ENCODE measurements at places on chromosomes 11 and 22.

DNA sequence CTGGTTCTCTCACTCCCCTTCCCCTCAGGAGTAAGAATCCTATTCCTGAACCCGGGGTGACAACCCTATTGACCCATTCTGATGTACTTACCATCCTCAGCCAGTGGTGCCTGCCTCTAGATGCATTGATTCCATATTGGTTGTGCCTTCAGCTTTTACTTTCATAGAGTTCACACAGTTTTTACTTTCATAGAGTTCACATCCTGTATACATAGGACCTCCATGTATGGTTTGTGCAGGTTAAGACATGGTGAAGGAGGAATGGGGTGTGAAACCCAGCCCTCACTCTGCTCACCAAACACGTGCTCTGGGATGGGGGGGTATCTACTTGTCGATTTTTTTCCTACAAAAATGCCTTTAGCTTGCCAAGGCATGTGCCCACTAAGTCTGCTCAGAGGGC, 105.6 kb upstream of the TBCEL start:
- H3K36me3 ChIP-seq, result no peaks in the 10 kb centered on the region
- no peak for DNase-seq
- no peak overlapping the region for H3K4me3 ChIP-seq
- H3K4me1 ChIP-seq, result peaks cover 2% of the 10 kb centered on the region

DNA sequence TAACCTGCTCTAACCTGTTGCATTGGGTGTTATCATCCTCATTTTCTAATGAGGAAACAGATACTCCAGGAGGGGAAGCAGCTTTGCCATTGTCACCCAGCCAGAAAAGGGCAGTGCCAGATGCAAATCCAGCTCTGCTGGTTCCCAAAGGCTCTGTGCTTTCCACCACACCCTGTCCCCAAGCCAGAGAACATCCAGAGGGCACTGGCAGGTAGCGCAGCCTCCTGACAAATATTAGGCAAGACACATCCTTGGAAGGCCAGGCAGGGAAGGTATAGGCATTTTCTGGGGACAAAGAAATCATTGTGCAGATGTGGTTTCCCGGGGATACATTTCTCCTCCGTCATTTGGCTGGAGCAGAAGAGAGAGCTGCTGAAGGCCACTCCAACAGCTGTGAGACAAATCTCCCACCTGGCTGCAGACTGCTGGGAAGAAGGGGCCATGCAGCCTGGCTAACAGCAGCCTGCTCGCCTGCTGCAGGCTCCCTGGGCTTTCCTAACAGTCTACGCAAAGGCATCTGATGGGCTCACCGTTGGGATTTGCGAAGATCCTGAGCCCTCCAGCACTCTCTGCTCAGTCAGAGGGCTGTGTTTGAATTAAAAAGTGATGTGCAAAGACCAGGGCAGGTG, 93.9 kb upstream of the PITPNB start:
- peaks cover 5% of the 10 kb centered on the region for H3K36me3 ChIP-seq
- no peak overlapping the region for H3K4me3 ChIP-seq
- peaks cover 29% of the 10 kb centered on the region for H3K4me1 ChIP-seq
- no peak overlapping the region for H3K27ac ChIP-seq
- H3K27me3 ChIP-seq, result no peaks in the 10 kb centered on the region

- no peaks in the 10 kb centered on the region for H3K27me3 ChIP-seq
- no peak for DNase-seq
- peaks cover 18% of the 10 kb centered on the region for H3K4me1 ChIP-seq
- H3K36me3 ChIP-seq, result no peaks in the 10 kb centered on the region
- H3K27ac ChIP-seq, result no peak overlapping the region
Measured at GRCh38 chr11:130523609-130524008, 75.2 kb downstream of the ADAMTS15 start.

GRCh38 chr11:133491680-133492383, 40.5 kb downstream of the OPCML start:
- no peaks in the 10 kb centered on the region for H3K36me3 ChIP-seq
- H3K4me1 ChIP-seq, result no peaks in the 10 kb centered on the region
- no peak overlapping the region for H3K4me3 ChIP-seq
- H3K27me3 ChIP-seq, result no peaks in the 10 kb centered on the region
- DNase-seq, result no peak

GRCh38 chr11:102831489-102832440, 11.6 kb downstream of the MMP3 start:
- no peak overlapping the region for H3K4me3 ChIP-seq
- peaks cover 3% of the 10 kb centered on the region for H3K4me1 ChIP-seq
- H3K36me3 ChIP-seq, result no peaks in the 10 kb centered on the region
- no peak overlapping the region for H3K27ac ChIP-seq

DNA sequence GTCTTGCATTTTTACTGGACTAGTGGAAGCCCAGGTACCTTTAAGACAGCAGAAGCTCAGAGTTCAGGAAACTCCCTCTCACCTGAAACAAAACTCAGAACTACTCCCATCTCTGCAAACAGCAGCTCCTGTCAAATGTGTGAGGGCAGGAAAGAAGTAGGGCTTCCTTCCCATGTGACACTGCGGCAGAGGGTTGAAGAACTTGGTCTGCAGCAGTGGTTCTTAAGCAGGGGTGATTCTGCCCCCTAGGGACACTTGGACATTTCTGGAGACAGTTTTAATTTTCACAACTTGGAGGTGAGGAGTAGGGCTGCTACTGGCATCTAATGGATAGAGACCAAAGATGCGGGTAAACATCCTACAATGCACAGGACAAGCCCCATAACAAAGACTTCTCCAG, 63.4 kb downstream of the RCN1 start:
- H3K27me3 ChIP-seq, result no peaks in the 10 kb centered on the region
- H3K36me3 ChIP-seq, result no peaks in the 10 kb centered on the region
- H3K4me1 ChIP-seq, result no peaks in the 10 kb centered on the region
- no peak overlapping the region for H3K27ac ChIP-seq

DNA sequence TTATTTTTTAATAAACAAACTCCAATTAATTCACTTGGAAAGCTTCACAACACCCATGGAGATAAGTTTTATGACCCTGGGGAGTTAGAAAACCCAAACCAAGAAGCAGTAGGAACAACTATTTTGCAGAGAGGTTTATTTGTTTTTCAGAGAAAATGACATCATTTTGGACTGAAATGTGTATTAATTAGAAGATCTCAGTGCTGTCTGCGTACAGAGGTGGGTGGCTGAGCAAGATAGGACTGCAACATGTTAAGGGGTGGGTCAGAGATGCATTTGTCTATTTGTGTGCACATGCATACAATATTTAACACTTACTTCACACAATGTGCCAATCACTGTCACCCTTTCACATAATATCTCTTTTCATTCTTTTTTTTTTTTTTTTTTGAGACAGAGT, 1.1 kb downstream of the SCGB1A1 start:
- H3K36me3 ChIP-seq, result no peaks in the 10 kb centered on the region
- H3K27ac ChIP-seq, result no peak overlapping the region
- H3K4me3 ChIP-seq, result no peak overlapping the region
- H3K27me3 ChIP-seq, result peaks cover 28% of the 10 kb centered on the region

GRCh38 chr11:94658888-94659287, 91.7 kb downstream of the PIWIL4 start:
- no peaks in the 10 kb centered on the region for H3K36me3 ChIP-seq
- DNase-seq, result no peak
- no peak overlapping the region for H3K4me3 ChIP-seq
- H3K4me1 ChIP-seq, result peaks cover 4% of the 10 kb centered on the region
- no peak overlapping the region for H3K27ac ChIP-seq
- no peaks in the 10 kb centered on the region for H3K27me3 ChIP-seq

- no peak overlapping the region for H3K27ac ChIP-seq
- no peaks in the 10 kb centered on the region for H3K27me3 ChIP-seq
- no peaks in the 10 kb centered on the region for H3K4me1 ChIP-seq
- peak; percentile 17 for DNase-seq
- H3K36me3 ChIP-seq, result no peaks in the 10 kb centered on the region
Measured at GRCh38 chr11:7278314-7278917, 26.7 kb downstream of the SYT9 start.

DNA sequence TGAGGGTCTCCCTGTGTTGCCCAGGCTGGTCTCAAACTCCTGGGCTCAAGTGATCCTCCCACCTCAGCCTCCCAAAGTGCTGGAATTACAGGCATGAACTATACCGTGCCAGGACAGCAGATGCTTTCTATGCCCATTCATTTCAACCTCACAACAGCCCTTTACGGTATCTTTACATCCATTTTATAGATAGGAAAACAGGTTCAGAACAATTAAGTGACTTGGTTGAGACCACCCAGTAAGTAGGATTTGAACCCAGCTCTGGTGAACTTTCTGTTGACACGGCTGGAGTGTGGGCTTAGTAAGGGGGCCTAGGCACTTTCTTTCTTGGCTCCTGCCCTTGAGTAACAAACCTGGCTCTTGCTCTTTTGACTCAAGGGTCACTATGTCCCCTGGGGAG, 25.7 kb downstream of the TEF start:
- H3K27me3 ChIP-seq, result no peaks in the 10 kb centered on the region
- H3K4me3 ChIP-seq, result no peak overlapping the region
- no peak for DNase-seq

GRCh38 chr11:65786786-65787636, at the start of gene OVOL1:
Gene OVOL1, plus strand, starts transcription at chr11:65787063. Its CDS starts 311 bp downstream, at chr11:65787374.
- no peak within 1 kb of the TSS for H3K4me3 ChIP-seq
- no peak for DNase-seq
- peaks cover 16% of the 10 kb centered on the region for H3K4me1 ChIP-seq
- no peaks in the 10 kb centered on the region for H3K36me3 ChIP-seq
- no peak within 1 kb of the TSS for H3K27ac ChIP-seq
- H3K27me3 ChIP-seq, result peaks cover 60% of the 10 kb centered on the region

- H3K36me3 ChIP-seq, result no peaks in the 10 kb centered on the region
- H3K4me3 ChIP-seq, result no peak overlapping the region
- H3K27me3 ChIP-seq, result no peaks in the 10 kb centered on the region
- DNase-seq, result no peak
- H3K27ac ChIP-seq, result no peak overlapping the region
Measured at GRCh38 chr22:43212434-43212952, 25.6 kb upstream of the TTLL12 start.

DNA sequence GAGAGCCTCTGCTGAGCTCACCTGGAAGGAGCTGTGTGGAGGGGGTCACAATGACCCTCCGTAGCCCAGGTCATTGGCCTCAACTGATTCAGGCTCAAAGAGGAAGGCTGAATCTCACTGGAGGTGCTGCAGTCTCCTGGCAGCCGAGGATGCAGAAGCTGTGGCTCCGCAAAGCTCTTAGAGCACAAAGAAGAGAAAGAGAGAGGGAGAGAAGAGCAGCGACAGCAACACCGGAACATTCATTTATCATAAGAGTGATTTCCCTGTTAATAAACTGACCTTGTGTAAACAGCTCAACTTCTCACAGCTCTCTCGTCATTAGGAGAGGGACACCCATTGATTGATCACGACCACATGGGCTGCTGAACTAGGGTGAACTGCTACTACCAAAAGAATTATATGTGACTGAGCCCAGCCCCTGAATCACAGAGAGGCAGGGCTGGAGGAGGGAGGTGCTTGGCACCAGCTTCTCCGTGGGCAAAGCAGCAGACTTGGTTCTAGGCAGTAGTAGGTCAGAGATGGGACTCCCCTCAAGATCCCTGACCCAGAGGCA, 281.7 kb downstream of the NXPE2 start:
- no peak overlapping the region for H3K27ac ChIP-seq
- peaks cover 5% of the 10 kb centered on the region for H3K4me1 ChIP-seq
- no peak for DNase-seq
- no peaks in the 10 kb centered on the region for H3K27me3 ChIP-seq

GRCh38 chr11:6390718-6391469, 620 bp downstream of the SMPD1 start:
- H3K4me1 ChIP-seq, result peaks cover 10% of the 10 kb centered on the region
- DNase-seq, result no peak
- no peaks in the 10 kb centered on the region for H3K27me3 ChIP-seq
- H3K36me3 ChIP-seq, result peaks cover 5% of the 10 kb centered on the region

DNA sequence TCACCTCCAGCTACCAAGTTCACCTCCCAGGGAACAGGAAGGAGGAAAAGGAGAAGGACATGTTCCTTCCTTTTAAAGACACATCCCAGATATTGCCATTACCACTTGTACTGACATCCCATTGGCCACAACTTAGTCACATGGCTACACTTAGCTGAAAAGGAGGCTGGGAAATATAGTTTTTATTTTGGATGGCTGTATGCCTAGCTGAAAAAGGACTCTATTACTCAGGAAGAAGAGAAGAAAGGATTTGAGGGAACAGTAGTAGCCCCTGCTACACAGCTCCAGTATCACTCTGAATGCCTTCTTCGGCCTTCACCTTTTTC, 2.1 kb upstream of the APOA5 start:
- H3K4me3 ChIP-seq, result no peak overlapping the region
- H3K36me3 ChIP-seq, result no peaks in the 10 kb centered on the region
- no peaks in the 10 kb centered on the region for H3K27me3 ChIP-seq
- H3K27ac ChIP-seq, result no peak overlapping the region

DNA sequence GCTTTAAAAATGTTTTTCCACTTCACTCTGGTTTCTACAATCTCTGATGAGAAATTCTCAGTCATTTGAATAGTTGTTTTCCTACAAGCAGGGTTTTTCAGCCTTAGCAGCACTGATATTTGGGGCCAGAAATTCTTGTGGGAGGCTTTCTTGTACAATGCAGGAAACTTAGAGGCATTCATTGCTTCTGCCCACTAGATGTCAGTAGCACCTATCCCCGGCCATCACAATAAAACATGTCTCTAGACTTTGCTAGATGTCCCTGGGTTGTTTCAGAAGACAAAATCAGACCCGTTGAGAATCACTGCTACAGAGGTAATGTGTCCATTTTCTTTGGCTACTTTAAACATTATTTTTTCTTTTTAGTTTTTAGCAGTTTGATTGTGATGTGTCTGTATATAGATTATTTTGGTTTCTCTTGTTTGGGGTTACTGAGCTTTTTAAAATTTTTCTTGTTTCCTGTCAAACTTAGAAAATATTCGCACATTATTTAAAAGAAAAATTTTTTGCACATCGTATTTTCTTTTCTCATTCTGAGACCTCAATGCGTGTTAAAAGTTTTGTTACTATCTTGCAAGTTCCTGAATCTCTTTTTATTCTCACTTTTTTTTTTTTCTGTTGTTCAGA, 60.8 kb upstream of the CCDC179 start:
- DNase-seq, result peak; percentile 26
- no peaks in the 10 kb centered on the region for H3K36me3 ChIP-seq
- no peaks in the 10 kb centered on the region for H3K27me3 ChIP-seq
- H3K4me3 ChIP-seq, result no peak overlapping the region
- H3K27ac ChIP-seq, result no peak overlapping the region

DNA sequence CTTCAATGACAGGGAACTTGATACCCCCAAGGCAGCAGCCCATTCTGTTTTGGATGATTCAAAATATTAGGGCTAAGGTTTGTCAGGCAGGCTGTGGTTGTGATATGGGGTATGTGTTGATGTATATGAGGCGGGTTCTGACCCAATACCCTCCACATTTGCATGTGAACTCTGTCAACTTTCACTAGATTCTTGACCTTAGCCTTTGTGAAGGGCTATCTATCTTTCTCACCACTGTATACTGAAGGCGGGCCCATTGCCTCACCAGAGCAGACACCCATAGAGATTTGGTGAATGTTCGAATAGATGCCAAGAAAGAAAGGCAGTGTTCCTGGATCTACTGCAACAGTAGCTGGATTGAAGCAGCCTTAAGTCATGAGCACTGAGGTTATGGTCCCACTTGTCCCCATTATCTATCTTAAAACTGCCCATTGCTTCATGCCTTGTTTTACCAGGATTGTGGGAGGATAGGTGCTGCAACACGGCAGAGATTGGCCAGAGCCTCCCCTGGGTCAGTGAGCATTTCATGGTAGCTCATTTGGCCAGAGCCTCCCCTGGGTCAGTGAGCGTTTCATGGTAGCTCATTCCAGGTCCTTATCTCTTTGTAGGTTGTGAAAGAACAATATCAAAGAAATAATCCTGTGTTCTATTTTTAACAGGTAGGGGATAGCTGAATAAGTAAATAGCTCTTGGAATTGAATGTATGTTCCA, 399.6 kb downstream of the TMEM135 start:
- H3K4me3 ChIP-seq, result no peak overlapping the region
- H3K36me3 ChIP-seq, result no peaks in the 10 kb centered on the region
- no peaks in the 10 kb centered on the region for H3K27me3 ChIP-seq
- no peak overlapping the region for H3K27ac ChIP-seq

GRCh38 chr11:77244277-77245027, 57.0 kb downstream of the GDPD4 start:
- H3K4me1 ChIP-seq, result no peaks in the 10 kb centered on the region
- no peaks in the 10 kb centered on the region for H3K27me3 ChIP-seq
- H3K27ac ChIP-seq, result no peak overlapping the region
- no peaks in the 10 kb centered on the region for H3K36me3 ChIP-seq
- no peak overlapping the region for H3K4me3 ChIP-seq
- DNase-seq, result no peak

Data from neuronal stem cell (in vitro differentiated cells).